ENCODE measurements at places on chromosomes 7 and 10.

GRCh38 chr7:151838861-151839381 is 38.0 kb downstream of the PRKAG2 start:
- no peak for DNase-seq

DNA sequence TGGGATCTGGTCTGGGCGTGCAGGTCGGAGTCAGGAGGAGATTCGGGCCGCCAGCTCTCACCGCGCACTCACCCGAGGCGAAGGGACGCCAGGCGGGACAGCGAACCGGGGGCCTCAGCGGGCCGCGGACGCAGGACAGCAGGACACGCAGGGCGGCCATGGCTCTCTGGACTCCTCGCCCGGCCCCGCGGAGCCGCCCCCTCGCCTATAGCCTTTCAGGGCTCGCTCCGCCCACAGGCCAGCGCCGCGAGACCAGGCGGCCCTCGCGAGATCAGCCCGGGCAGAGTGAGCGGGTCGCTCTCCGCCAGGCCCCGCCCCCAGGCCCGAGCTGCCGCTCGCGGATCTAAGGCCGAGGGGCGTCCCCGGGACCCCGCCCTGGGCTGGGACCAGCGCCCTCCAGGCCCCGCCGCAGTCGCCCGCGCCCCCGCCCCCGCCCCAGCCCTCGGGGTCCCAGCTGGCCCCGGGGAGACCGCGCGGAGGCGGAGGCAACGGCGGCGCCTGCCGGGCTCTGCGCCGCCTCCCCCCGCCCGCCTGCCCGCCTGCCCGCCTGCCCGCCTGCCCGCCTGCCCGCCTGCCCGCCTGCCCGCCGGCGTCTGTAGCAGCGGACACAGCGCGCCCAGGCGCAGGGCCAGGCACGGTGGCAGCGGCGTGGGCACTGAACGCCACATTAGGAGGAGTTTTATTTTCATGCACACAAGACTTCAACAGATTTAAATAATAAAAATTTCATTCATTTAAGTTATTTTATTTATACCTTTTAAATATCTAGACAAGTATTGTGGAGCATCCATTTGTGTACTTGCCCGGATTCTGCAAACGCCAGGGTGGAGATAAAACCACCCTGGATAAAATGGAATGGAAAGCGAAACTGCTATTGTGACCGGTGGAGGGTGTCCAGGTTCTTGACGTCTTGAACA is at the start of gene ECHS1:
TSS of gene ECHS1 (minus strand) at position 181 of the 917 bp plus-strand sequence. CDS start at position 160, 21 bp downstream.
- DNase-seq, result peak; percentile 63

- no peak for DNase-seq
Observed at GRCh38 chr10:93603023-93603422, 2.0 kb upstream of the RBP4 start.

DNA sequence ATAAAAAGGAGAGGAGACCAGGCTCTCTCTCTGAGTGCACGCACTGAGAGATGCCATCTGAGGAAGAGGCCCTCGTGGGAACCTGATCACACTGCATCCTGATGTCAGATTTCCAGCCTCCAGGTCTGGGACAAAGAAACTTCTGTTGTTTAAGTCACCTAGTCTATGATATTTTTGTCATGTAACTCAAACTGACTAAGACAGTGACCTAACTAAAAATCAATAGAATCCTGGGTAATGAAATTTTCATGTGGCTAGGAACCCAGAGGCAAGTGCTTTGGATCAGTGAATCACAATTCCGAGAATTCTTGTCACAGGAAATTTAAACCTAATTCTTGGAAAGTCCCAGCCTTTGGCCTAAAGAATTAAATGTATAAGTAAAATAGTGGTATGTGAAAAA is 107.7 kb downstream of the SLC16A9 start:
- DNase-seq, result no peak

DNA sequence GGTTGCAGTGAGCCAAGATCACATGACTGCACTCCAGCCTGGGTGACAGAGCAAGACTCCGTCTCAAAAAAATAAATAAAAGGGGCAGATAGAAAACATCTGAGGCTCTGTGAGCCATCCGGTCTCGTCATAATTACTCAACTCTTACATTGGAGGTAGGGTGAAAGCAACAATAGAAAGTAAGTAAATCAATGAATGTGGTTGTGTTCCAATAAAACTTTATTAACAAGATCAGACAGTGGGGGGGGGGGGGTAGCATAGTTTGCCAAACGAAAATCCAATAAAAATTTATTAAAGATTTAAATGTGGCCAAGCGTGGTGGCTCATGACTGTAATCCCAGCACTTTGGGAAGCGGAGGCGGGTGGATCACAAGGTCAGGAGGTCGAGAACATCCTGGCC is 2.8 kb upstream of the ZFAND4 start:
- DNase-seq, result no peak

- no peak for DNase-seq
Observed at GRCh38 chr7:87202208-87202607, 17.3 kb downstream of the TMEM243 start.
